ENCODE measurements at places on chromosomes 1 and 21. TPM values are rescaled to one million over a fixed set of nuclear protein-coding genes. Genes with fewer than 3 reads are reported as not detected.

The C1orf210 gene
- total RNA-seq = not detected

The DIO1 gene
- not detected for total RNA-seq

The SIPA1L2 gene
- 0.73 TPM for total RNA-seq

The NBPF4 gene
- total RNA-seq = not detected

The UBL4B gene
- total RNA-seq = not detected

The KIF21B gene
- total RNA-seq = under 0.01 TPM

The ADORA1 gene
- 0.59 TPM for total RNA-seq

The TRAF3IP3 gene
- not detected for total RNA-seq

The OR2T11 gene
- not detected for total RNA-seq

The KRTAP23-1 gene
- not detected for total RNA-seq

The PIGR gene
- not detected for total RNA-seq

The HHIPL2 gene
- total RNA-seq = 0.20 TPM

Measured in subcutaneous preadipocyte (primary cell).